ENCODE measurements at places on chromosomes 6 and 20.

DNA sequence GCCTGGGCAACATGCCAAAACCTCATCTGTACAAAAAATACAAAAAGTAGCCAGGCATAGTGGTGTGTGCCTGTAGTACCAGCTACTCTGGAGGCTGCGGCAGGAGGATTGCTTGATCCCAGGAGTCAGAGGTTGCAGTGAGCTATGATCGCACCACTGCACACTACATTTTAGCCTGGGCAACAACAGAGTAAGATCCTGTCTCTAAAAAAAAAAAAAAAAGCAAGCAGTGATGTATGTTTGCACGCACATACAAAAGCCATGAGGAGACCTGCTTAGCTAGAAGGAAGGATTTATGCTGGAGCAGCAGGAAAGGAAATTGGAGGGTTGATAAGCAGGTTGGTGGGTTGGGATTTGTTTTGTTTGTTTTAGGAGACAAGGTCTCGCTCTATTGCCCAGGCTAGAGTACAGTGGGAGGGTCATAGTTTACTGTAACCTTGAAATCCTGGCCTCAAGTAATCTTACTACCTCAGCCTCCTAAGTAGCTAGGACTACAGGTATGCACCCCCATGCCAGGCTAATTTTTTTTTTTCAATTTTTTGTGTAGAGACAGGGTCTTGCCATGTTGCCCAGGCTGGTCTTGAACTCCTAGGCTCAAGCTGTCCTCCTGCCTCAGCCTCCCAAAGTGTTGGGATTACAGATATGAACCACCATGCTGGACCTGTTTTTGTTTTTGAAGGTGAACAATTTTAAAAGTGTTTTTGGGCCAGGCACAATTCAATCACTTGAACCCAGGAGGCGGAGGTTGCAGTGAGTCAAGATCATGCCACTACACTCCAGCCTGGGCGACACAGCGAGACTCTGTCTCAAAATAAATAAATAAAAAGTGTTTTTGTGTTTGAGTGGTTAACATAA, 4.0 kb downstream of the ZSWIM3 start:
- DNase-seq: no peak

DNA sequence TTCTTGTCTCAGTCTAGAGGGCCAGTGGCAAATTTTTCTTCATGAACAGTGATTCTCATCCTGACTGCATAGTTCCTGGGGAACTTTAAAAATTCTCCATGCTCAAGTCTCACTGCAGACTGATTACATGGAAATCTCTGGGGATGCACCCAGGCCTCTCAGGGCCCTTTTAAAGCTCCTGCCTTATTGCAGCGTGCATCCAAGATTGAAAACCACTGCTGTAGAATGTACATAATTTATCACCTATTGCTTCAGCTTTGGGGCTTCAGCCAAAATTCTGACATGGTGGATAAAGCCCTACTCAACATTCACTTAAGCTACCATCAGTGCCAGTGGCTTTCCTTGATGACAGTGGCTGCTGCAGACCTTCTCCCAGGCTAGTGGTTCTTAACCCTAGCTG, 143.8 kb downstream of the BTBD3 start:
- no peak for DNase-seq

DNA sequence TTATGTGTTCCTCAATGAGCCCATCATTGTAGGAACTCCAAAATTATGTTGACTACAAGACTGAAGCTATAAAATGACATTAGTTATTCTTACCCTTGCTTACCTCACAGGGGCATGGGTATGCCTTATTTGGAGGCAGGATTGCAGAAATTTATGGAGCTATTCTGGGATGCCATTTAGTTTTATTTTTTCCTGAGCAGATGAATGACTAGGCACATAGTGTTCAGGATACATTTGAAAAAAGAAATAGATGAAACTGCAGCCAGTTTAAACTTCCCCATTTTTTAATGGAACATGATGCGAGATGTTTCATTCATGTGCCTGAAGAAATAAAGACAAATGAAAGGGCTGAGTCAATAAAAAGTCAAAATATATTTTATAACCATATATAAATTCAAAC, 399.2 kb upstream of the JAG1 start:
- no peak for DNase-seq

GRCh38 chr6:292506-293192, 362 bp downstream of the DUSP22 start:
- DNase-seq: peak; percentile 88

DNA sequence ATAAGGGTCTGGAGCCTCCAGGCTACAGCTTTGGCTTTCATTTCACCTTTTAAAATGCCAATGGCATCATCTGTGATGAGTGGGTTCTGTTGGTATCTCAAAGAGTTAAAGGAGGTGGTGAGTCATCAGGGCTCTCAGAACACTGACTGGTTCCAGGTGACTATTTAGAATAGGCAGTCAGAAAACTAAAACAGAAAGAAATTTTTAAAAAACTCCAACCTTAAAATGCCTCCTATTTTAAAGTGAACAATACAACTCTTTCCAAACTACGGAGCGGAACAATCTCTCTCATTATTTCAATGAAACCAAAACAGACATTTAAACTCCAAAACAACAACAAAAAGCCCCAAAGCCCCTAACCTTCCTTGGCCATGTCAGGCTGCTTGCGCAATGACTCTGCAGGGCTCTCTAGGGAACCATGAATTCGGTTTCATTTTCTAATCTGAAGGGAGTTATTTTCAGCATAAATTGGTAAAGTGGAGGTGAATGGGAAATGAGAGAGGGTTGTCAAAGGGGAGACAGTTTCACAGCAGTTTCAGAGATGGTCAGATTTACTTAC, 194.9 kb downstream of the KIF6 start:
- no peak for DNase-seq

- DNase-seq: no peak
These were observed 365.1 kb downstream of the ZFAND3 start for GRCh38 chr6:38184585-38185080.

GRCh38 chr6:115064680-115065079, 721.9 kb upstream of the HS3ST5 start:
- DNase-seq: no peak

DNA sequence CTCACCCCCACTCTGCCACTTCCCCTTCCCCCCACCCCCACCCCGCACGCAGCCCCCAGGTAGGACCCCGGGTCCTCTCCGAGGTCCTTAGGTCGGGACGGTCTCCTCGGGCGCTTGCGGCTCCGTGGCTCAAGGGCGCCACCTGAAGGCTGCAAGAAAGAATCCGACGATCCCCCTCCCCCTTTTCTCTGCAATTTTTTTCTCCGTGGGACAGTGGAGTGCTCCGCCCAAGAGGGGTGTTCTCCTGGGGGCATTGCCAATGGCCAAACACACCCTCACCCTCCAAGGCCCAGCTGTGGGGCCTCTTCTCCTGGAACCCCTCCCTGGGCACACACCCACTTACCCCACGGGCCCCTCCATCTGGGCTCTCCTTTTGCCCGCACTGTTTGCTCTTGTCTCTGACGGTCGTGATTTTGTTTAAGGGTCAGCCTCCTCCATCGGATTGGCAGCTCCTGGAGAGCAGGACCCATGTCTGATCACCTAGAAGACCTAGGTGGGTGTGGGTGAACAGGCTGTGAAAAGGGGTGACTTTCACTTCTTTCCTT, 1.1 kb upstream of the TMEM74B start:
- DNase-seq: peak; percentile 37

GRCh38 chr6:150412221-150412620, 43.4 kb downstream of the IYD start:
- DNase-seq: no peak

DNA sequence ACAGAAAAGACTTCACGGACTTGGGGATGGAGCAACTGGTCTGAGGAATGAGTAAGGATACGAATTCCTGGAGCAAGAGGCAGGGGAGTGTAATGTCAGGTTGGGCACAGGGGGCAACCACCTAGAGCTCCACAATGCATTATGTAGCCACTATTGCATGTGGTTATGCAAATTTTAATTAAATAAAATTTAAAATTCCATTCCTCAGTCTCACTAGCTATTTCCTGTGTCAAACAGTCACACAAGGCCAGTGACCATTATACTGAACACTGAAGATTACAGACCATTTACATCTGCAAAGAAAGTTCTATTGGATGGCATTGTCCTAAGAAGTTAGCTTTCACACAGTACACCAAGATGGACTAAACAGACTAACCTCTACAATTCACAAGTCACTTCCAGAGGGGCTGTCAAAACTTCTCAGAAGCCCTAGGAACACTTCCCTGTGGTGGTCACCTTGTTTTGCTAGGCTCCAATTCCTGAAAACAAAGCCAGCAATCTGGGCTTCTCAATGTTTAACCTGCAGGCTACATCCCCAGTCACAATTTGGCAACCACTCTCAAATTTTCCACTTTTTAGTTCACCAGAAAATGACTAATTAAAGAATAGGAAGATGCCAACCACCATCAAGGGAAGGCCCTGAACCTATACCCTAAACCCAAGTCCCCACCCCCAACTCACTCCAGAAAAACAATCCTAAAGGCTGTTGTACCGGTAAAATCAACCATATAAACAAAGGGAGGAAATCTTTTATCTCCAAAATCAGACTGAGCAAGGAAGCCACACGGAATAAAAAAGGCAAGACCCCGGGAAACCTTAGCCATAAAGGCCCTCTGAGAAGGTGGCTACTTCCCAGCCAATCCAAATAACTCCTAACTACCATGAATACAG, 34.2 kb upstream of the C20orf203 start:
- DNase-seq: no peak

DNA sequence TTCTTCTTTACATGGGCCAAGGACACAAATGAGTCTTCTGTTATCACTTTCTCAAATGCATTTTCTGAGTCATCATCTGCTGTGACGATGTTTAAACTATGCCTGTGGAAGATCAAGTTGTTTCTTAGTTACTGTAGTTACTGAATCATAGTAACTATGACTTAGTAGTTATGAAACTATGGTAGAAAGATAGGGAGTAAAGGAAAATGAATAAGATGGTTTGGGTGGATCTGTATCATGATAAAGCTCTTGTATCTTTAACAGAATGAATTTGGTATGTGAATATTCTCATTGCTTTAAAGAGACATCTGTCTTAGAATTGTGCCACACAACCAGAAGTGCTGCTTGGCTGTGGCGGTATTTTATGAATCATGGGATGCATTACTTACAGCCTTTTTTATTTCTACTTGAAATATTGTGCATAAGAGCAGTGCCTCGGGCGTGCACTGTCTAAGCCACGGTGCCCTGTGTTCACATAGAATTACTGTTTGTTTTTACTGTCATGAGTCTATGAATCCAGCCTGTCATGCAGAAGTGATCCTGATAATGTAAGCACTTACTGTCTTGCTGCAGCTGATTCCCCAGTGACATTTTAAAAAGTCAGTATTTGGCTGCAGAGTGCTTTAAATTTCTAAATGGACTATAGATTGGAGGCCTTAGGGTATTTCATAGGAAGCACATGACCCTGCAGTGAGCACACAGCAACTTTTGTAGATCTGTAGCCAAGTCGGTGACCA, 215.2 kb downstream of the TMEM242 start:
- DNase-seq: no peak

DNA sequence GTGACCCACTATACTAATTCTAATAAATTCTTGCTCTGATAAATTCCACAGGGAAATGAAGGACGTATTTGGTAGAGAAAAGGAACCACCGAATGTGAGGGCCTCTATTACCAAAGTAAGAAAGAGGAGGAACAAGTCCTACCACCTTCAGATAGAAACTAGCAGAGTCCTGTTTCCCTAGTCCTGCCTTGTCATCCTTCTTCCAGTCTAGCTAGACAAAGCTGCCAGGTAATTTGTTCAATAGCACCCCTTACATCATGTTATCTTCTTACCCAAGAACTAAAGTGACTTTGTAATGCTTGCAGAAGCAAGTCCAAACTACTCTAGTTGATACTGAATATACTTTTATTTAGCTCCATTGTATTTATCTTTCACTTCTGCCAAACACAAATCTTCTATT, 29.3 kb upstream of the FAM83B start:
- no peak for DNase-seq

GRCh38 chr6:134175532-134176263, 123.3 kb upstream of the SLC2A12 start:
- peak; percentile 56 for DNase-seq

- no peak for DNase-seq
These were observed 133.7 kb upstream of the GMDS start for GRCh38 chr6:2378891-2379652.

DNA sequence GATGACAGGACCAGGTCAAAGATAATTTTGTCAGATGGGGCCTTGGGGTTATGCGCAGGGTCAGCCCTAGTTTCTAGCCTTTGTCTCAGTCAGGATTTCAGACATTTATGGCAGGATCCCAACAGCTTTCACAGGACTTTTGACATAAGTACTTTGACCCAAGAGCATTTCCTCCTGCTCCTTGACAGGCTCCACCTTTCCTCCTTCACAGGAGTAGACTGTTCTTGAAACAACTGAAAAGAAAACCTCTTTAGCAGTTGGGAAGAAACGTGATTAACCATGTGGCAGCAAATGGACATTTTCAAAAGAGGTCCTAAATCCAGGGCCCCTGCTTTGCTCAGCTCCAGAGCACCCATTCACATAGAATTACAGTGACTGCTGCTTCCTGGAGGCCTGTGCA, 120.4 kb upstream of the MAP3K7 start:
- DNase-seq: no peak

DNA sequence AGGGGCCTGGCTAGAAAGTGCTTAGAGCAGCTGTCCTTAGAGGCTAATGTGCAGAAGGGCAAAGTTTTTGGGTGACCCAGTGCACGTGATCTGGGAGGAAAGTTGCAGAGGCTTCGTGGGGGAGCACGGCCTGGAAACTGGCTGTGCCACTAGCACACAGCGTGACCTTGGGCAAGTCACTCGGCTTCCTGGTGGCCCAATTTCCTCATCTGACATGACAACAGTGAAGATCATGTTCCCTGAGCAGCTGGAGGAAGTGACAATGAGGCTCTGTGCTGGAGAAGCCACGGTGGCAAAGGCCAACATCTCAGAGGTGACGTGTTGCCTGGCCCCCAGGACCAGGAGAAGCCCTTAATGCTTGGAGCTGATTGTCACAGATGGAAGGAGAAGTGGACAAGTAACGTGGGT, 99.5 kb downstream of the FOXC1 start:
- DNase-seq: peak; percentile 38

DNA sequence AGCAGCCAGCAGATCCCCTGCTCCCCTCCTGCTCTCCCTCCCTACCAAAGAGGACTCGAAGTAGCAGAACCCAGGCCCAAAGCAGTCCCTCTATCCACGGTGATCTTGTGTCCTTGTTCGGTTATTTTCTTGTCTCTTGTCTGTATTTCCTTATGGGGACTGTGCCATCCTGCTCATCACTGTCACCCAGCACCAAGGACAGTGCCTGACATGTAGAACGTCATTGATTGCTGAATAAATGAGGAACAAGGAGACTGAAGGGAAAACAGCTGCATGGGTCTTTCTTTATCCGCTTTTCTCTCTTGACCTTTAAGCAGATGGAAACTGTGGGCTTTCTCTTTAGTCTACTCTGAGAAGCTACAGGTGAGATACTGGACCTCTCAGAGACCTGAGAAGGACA, 29.4 kb upstream of the ZNF831 start:
- no peak for DNase-seq

Data from CD4-positive, alpha-beta T cell treated with Interleukin-1 beta for 1 hour (primary cell).